ENCODE measurements at places on chromosomes 5 and 9.
A peak's percentile ranks its signal among the peaks of the same experiment; 100 is the strongest.

DNA sequence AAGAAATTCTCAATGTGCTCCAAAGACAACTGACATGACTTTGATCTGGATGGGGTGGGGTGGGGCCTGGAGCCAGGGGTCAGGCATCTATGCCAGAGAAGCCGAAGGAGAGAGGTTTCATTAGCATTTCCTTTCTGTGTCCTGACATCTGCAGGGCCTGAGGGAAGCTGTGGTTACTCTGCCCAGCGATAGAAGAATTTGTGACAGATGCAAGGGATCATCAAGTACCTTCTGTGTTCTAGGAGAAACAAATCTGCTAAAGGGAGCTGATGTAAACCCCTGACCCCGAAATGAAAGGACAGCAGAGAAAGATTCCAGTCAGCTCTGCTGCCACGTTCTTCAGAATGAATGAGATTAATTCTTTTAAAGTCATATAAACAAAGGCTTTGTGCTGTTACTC lies 335.7 kb downstream of the PRELID2 start:
- peak; percentile 21 for DNase-seq

DNA sequence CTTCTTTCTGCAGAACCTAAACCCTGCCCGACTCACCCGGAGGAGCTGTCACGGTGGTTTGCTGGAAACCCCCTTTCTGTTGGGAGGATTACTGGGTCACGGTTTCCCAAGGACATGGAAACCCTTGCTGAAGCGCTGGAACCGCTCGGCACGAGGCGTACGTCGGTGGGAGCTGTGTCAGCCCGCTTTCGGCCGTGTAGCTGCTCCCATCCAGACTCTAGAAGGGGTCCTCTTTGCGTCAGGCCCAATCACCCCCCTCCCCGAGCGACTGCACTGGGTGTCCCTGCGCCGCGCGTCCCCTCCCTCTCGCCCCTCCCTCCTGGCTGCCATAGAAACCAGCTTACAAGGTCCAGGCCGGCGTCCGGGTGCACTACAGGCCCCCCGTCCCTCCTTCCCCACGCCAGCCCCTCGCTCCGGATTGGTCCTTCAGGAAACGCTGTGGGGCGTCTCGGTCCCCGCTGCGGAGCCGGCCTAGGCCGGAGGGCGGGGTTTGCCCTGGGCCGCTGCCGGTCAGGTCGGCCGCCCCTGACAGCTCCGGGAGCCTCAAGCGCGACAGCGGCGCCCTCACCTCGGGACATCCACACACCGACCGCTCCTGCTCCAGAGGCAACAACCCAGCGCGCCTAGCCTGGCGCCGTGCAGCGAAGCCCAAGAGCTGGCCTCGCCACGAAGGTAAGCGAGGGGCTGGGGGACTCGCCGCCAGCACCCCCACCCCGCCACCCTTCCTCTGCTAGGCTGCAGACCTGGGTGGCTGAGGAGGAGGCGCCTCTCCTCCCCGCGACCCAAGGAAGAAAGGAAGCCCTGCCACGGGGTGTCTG lies at the start of gene NIM1K:
NIM1K (plus strand) TSS at position 486 of the 818 bp plus-strand sequence. CDS start 53,551 bp downstream, outside the sequence.
- peak; percentile 14 for DNase-seq

DNA sequence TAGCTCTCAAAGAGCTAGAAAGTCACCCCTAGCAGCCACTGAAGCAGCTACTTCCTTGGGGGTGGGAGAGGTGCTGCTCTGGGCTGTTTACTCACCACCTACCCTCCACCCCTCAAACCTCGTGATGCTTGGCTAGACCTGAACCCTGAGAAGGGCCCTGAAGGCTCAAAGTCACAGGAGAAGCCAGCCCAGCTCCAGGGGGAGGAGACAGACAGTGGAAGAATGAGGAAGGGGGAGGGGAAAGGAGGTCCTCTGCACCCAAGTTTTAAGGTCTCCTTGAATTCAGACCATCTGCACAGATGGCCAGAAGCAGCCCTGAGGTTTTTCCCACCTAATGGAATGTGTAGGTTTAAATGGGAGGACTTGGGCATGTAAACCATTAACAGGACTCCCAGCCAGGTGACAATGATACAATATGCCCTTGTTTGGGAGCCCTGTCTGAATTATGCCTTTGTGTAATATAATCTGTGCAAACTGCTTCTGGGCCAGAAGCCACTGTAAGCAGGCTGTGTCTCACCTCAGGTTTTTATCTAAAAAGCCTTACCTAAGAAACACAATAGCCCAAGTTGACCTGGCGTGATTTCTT lies 180.5 kb downstream of the PIK3R1 start:
- DNase-seq: no peak

DNA sequence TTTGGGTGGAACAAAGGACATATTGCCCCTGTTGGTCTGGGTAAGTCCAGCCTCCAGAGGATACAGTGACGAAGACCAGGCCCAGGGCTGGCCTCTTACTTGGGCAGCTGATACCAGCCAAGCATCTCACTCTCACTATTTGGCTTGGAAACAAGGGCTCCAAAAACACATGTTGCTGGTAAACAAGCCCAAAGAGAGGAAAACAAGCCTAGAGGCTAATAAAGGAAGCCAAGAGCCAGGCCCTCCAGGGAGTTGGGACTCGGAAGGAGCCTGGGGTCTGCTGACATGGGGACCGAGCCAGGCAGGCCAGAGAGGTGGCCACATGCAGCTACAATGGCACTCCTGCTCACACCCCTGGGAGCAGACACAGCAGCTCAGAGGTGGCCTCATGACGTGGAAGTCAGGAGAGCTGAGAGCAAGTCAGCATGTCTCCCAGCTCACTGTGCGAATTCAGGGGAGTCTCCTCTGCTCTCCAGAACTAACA lies 5.7 kb downstream of the SPARC start:
- peak; percentile 49 for DNase-seq

DNA sequence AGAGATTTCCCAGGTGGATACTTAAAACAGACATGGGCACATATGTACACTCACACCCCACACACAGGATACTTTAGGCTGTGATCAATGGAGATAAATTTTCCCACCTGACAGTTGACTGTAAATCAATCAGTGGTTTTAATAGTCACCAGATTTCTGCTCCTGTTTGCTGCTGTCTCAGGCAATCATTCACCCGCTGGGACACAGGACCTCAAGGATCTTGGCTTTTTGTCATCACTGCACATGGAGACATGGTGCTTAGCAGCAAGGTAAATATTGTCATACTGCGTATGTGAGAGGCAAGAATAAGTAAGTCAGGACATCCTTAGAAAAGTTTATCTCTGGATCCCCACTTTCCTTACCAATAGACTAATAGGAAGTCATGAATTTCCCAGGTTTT lies 60.8 kb upstream of the KLF9 start:
- DNase-seq: no peak

DNA sequence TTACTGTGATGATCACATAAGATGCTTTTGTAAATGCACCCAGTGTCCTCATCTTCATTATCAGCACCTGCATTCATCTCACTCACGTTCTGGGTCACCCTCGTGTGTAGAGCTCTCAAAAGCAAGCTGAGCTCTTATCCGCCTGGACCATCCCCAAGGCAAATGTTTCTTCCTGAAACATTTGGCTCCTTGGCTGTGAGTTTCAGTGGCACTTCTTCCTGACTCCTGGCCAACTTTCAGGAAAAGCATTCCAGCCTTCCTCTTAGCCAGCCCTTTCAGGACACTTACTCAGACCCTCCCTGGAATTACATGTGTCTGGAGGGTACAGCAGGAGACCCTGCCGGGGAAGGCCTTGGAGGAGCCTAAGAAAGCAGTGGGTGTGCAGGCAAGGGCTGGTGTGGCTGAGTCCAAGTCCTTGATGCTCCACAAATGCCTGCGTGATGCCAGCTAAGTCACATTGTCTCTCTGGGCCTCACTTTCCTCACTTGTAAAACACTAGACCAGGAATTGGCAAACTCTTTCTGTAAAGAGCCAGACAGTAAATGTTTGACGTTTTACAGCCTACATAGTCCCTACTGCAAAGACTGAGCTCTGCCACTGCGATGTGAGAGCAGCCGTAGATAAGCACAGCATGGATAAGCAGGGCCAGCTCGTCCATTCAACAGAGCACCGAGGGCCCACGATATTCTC lies 72.1 kb downstream of the PDE6A start:
- peak; percentile 31 for DNase-seq

- DNase-seq: peak; percentile 83
These were observed 1.6 kb upstream of the GADD45G start for GRCh38 chr9:89602978-89603766.

- no peak for DNase-seq
These were observed 316.7 kb downstream of the PLK2 start for GRCh38 chr5:58143181-58143580.

DNA sequence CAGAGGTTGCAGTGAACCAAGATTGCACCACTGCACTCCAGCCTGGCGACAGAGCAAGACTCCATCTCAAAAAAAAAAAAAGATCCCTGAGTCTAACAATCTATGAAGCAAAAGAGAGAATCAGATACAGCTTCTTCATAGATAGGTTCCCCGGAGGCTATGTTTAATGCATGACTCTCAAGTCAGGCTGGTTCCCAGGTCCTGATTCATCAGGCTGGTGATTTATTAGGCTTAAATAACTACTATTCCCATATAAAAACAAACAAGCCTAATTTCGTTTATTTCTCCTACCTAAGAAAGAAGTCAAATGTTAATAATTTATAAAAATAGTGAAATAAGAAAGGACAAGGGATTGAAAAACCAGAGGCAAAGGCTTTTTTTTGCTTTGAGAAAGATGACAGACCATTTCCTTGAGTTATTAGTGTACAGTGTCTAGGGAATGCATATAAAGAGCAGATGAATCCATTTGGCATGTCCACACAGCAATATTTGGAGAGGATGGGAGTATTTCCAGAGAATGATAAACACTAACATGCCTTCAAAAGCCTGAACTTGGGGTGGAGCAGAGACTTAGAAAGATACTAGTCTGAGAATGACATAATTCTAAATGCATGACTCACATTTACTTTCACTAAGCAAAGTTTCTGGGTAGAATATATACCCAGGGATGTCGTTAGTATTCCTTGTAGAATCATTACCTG lies 115.3 kb downstream of the NREP start:
- DNase-seq: peak; percentile 46

DNA sequence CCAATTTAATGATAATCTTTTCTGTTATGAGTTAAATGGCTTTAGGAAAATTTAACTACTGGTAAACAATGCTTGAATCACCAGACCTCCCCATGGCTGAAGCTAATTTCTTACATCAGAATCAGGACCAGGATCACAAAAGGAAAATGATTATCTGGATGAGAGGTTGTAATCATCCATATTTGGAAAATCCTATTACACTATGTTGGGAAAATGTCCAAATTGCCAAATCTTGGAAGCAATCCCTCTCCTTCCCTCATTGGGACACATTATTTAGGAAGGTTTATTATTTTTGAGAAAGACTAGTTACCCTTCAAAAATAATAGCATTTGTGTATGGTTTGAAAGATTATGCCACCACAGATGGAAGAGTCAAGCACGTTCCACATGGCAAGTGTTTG lies 130.7 kb upstream of the MINAR2 start:
- no peak for DNase-seq

DNA sequence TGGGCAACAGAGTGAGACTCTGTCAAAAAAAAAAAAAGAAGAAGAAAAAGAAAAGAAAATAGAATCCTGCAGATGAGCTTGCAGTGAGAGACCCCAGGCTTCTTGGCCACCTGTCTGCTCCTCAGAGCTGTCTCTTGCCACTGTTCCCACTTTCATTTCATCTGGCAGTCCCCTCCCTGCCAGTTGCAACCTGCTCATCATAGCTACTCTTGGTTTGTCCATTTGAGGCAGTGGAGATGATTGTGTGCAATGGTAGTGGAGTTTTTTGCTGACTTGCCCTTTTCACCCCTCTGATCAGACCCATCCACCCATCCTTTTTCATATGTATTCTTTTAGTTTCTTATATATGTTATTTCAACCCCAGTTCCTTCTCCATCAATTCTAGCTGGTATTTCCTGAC lies 28.7 kb downstream of the ANKRD33B start:
- no peak for DNase-seq

DNA sequence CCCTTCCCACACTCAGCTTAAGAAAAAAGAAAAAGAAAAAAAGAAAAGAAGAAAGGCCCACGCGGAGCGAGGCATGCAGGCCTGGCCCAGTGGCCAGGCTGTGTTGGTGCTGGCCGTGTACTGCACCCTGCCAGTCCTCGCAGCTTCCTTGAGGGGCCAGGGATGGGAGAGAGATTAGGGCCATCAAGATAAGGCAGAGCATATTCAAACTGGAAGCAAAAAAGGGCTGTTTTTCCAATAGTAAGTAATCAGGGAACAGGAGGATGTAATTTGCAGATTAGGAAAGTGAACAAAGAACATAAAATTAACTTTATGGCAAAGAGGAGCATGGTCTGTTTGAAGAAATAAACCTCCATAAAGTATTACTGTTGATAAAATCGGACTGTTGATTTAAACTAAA lies 319.6 kb upstream of the CLINT1 start:
- DNase-seq: no peak

DNA sequence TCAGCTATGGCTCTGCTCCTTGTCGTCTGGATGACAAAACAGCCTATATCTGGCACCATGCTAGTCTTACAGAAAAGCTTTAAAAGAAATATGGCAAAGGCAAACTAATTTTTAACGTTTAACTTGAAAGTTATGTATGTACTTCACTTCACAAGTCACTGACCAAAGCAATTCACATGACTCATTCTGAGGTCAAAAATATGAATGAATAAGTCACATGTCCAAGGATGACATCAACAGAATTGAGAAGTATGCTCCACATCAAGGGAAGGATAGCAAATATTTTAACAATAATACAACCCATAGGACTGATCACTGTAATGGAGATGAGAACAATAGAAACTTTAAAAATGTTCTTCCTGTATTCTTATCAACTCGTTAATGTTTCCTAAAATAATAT lies 1072.6 kb upstream of the NUDT12 start:
- DNase-seq: peak; percentile 21

DNA sequence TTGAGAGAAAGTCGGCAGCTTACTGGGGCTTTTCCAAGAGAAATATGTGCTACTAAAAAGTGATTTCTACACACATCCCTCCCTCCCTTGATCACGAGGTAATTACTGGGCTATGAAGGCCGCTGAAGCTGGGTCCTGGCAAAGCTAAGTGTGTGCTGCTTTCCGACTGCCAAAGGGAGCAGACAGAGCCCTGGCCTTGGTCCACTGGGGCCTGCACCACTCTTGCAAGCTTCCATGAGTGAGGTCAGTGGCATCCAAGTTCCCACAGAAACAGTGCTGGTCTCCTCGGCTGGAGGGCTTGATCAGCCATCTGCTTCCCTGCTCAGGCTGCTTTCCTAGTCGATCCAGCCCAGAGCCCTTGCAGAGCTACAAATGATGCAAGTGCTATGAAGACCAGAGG lies 154.8 kb upstream of the LHFPL2 start:
- DNase-seq: peak; percentile 85

- DNase-seq: no peak
These were observed 109.1 kb downstream of the ZNF462 start for GRCh38 chr9:106972082-106972481.

Measured in cardiac fibroblast (primary cell).